ENCODE measurements at places on chromosomes 2 and 18. TPM values are rescaled to one million over a fixed set of nuclear protein-coding genes. Genes with fewer than 3 reads are reported as not detected.

Gene ZNF142
- total RNA-seq = 33.7 TPM

GRCh38 chr2:74045454-74045853 is 60.7 kb downstream of the TET3 start:
- no peak overlapping the region for H3K27ac ChIP-seq
- DNase-seq = peak; percentile 20
- no peak overlapping the region for H3K4me3 ChIP-seq
- peaks cover 15% of the 10 kb centered on the region for H3K4me1 ChIP-seq
- H3K27me3 ChIP-seq = no peaks in the 10 kb centered on the region

- H3K36me3 ChIP-seq = peaks cover 23% of the 10 kb centered on the region
- H3K27ac ChIP-seq = no peak overlapping the region
- H3K4me3 ChIP-seq = no peak overlapping the region
- H3K27me3 ChIP-seq = no peaks in the 10 kb centered on the region
- no peak for DNase-seq
Observed at GRCh38 chr2:201414099-201415023, 36.9 kb downstream of the TRAK2 start.

GRCh38 chr2:96604104-96604503 is 34.0 kb downstream of the KANSL3 start:
- no peak overlapping the region for H3K27ac ChIP-seq
- H3K4me3 ChIP-seq = no peak overlapping the region
- no peak for DNase-seq
- H3K36me3 ChIP-seq = peaks cover 85% of the 10 kb centered on the region
- H3K4me1 ChIP-seq = peaks cover 1% of the 10 kb centered on the region

GRCh38 chr18:37559194-37559593 is 6.4 kb downstream of the CELF4 start:
- H3K36me3 ChIP-seq = no peaks in the 10 kb centered on the region
- peaks cover 55% of the 10 kb centered on the region for H3K27me3 ChIP-seq
- no peak overlapping the region for H3K27ac ChIP-seq
- DNase-seq = no peak

GRCh38 chr18:30696201-30696600 is 346.3 kb downstream of the DSC3 start:
- H3K27ac ChIP-seq = no peak overlapping the region
- DNase-seq = no peak
- H3K36me3 ChIP-seq = no peaks in the 10 kb centered on the region
- no peak overlapping the region for H3K4me3 ChIP-seq

GRCh38 chr2:13597176-13597575 is 880.4 kb downstream of the TRIB2 start:
- peaks cover 6% of the 10 kb centered on the region for H3K4me1 ChIP-seq
- no peaks in the 10 kb centered on the region for H3K27me3 ChIP-seq
- H3K27ac ChIP-seq = no peak overlapping the region

- no peaks in the 10 kb centered on the region for H3K27me3 ChIP-seq
- no peak overlapping the region for H3K27ac ChIP-seq
- peak; percentile 89 for DNase-seq
- H3K4me1 ChIP-seq = peaks cover 15% of the 10 kb centered on the region
- H3K4me3 ChIP-seq = no peak overlapping the region
Observed at GRCh38 chr2:205650450-205650849, 31.9 kb upstream of the NRP2 start.

GRCh38 chr18:61080954-61081528 is 252.2 kb upstream of the CDH20 start:
- H3K4me1 ChIP-seq = peaks cover 6% of the 10 kb centered on the region
- DNase-seq = no peak
- H3K4me3 ChIP-seq = no peak overlapping the region

- no peak for DNase-seq
- no peaks in the 10 kb centered on the region for H3K27me3 ChIP-seq
- no peak overlapping the region for H3K4me3 ChIP-seq
Observed at GRCh38 chr2:29490045-29490444, 374.8 kb downstream of the CLIP4 start.

Gene AMER3
- not detected for total RNA-seq

Gene HOXD13
- total RNA-seq = not detected

- H3K4me1 ChIP-seq = peaks cover 30% of the 10 kb centered on the region
- H3K27me3 ChIP-seq = no peaks in the 10 kb centered on the region
- peak; percentile 77 for DNase-seq
- H3K36me3 ChIP-seq = no peaks in the 10 kb centered on the region
Observed at GRCh38 chr2:119431155-119431975, at the start of gene TMEM37. TSS of gene TMEM37 (plus strand) at chr2:119431854. CDS start at chr2:119431904, 50 bp downstream.

DNA sequence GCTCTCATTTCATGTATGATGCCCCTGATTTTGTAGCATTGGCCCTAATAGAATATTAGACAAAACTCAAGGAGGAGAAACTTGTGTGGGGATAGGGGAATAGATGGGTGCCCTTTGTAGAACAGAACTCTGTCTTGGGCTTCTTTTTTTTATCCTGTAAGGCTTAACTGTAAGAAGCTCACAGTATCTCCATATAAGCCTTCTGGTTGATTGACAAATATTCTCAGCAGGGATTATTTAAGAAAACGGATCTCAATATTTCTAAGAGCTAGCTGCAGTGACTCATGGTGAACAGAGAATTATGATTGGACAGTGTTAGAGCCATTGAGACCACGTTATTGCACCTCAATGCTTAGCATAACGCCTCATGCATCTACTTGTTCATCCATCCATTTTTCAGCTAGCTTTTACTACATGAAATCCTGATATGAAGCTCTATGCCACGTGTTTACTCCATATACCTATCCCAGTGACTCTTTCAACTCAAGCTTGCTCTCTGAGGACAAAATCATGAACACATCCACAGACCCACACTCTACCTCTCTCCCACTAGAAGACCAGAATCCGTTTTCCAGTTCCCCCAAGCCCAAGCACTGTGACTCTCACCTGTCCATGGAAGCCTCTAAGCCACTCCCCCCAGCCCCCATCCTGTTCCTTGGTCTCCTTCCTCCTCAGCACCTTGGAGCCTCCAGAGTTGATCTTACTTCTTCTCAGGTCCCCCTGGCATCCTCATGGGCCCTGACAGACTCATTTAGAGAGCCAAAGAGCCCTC is 99.2 kb downstream of the BCL2L11 start:
- DNase-seq = no peak
- no peak overlapping the region for H3K27ac ChIP-seq
- no peaks in the 10 kb centered on the region for H3K27me3 ChIP-seq
- no peak overlapping the region for H3K4me3 ChIP-seq
- no peaks in the 10 kb centered on the region for H3K4me1 ChIP-seq

DNA sequence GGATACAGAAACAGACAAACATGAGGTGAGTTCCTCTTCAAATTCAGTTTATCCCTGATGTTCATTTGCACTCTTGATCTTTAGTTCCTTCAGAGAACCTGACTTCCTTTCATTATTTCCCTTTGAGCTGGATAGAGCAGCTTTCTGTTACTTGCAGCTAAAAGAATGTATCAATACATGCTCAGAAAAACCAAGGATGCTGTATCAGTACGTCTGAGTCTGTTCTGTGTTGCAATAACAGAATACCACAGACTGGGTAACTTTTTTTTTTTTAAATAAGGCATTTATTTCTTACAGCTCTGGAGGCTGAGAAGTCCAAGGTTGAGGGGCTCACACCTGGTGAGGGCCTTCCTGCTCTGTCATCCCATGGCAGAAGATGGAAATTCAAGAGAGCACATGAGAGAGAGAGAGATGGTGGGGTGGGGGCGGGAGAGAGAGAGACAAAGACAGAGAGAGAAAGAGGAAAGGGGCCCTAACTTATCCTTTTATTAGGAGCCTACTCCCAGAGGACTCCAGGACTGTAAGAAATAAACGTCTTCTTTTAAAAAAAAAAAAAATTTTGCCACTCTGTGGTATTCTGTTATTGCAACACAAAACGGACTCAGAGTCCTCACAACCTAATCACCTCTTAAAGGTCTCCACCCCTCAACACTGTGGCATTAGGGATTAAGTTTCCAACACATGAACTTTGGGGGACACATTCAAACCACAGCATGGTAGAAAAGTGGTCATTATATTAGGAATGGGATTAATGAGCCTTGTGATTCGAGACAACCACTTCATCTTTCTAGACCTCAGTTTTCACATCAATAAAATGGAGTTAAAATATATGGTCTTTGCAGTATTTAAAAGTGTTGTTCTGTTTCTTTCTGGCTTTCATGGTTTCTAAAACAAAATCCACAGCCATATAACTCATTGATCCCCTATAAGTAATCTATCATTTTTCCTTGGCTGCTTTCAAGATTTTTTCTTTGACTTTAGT is 18.4 kb upstream of the SELENOI start:
- H3K36me3 ChIP-seq = no peaks in the 10 kb centered on the region
- peaks cover 14% of the 10 kb centered on the region for H3K4me1 ChIP-seq
- H3K27ac ChIP-seq = no peak overlapping the region
- DNase-seq = no peak
- H3K27me3 ChIP-seq = no peaks in the 10 kb centered on the region
- no peak overlapping the region for H3K4me3 ChIP-seq

Gene SRD5A2
- not detected for total RNA-seq

DNA sequence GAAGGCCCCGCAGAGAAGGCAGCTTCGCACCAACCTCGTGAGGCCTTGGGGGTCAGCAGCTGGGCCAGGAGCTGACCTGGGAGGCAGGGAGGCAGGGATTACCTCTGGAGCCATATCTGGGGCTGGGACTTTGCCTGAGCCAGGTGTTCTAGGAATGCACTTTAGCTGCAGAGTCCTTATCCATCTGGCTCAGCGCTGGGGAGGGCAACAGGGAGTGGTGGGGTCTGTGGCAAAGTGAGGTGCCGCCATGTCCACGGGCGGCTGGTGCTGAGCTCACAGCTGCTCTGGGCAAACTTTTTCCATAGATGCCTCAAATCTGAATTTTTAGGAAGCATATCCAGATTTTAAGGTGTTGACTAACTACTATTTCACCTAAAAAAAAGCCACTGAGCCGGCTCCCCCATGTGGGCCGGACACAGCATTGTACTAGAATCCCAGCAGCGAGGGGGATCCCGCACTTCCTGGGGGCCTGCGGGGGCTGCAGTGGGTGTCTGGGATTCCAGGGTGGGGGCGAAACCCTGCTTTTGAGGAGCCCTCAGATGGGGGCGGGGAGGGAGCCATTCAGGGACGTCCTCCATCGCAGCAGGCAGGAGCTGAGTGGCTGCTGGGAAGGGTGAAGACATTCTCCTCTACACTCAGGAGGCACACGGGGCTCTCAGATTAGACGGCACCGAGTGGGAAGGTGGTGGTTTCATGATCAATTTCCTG is 34.6 kb downstream of the RTP5 start:
- no peak overlapping the region for H3K27ac ChIP-seq
- H3K27me3 ChIP-seq = no peaks in the 10 kb centered on the region
- DNase-seq = no peak
- H3K4me3 ChIP-seq = no peak overlapping the region
- H3K4me1 ChIP-seq = no peaks in the 10 kb centered on the region

- H3K4me1 ChIP-seq = peaks cover 4% of the 10 kb centered on the region
- no peaks in the 10 kb centered on the region for H3K36me3 ChIP-seq
- no peak overlapping the region for H3K4me3 ChIP-seq
Observed at GRCh38 chr2:144547494-144547893, 27.6 kb upstream of the ZEB2 start.

DNA sequence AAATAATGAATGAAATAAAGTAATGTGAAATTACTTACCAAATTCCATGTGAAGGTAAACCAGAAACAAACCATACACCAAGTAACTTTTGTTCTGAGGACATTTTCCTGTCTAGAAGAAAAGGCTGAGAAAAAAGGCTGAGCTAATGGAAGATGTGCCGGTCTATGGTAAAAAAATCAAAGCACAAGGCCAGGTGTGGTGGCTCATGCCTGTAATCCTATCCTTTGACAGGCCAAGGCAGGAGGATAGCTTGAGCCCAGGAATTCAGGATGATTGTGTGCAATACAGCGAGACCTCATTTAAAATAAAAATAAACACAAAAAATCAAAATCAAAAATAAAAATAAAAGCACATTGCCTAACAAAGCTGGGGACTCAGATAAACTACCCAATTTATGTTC is 6.7 kb downstream of the ORC4 start:
- no peak for DNase-seq
- peaks cover 24% of the 10 kb centered on the region for H3K4me1 ChIP-seq
- no peak overlapping the region for H3K27ac ChIP-seq
- H3K4me3 ChIP-seq = no peak overlapping the region

Gene SLC30A3
- total RNA-seq = not detected

Gene MOGAT1
- not detected for total RNA-seq

Gene HRH4
- total RNA-seq = 0.10 TPM

GRCh38 chr2:157087373-157088002 is 170.0 kb upstream of the GALNT5 start:
- H3K27me3 ChIP-seq = no peaks in the 10 kb centered on the region
- H3K27ac ChIP-seq = no peak overlapping the region
- DNase-seq = no peak
- H3K4me1 ChIP-seq = no peaks in the 10 kb centered on the region
- no peak overlapping the region for H3K4me3 ChIP-seq
- no peaks in the 10 kb centered on the region for H3K36me3 ChIP-seq

Measured in MCF 10A (cell line).